Panc1 (cell line): ENCODE measurements at places on chromosomes 3 and 15.

GRCh38 chr15:33226559-33227181 lies 32.2 kb upstream of the FMN1 start:
- DNase-seq = no peak

DNA sequence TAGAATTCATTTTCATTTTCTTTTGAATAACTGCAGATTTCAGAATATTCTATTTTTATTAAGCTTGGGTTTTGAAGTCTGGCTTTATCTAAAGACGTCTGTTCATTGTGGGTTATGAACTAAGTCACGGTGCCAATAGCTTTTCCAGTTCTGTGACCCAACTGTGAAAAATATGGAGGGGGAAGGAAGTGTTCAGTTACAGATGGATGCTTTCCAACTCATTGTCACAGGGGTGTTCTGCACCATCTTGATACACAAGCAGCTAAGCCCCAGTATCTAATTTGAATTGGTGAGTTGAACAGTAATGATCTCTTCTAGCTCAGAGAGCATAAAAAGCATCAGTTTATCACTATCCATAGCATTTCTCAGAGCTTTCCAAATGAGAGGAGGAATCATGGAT lies 710.6 kb downstream of the EDEM1 start:
- DNase-seq = no peak

- DNase-seq = no peak
Measured at GRCh38 chr3:195117978-195118581, 152.9 kb downstream of the XXYLT1 start.

GRCh38 chr3:113660896-113661295 lies 35.5 kb downstream of the USF3 start:
- DNase-seq = no peak

DNA sequence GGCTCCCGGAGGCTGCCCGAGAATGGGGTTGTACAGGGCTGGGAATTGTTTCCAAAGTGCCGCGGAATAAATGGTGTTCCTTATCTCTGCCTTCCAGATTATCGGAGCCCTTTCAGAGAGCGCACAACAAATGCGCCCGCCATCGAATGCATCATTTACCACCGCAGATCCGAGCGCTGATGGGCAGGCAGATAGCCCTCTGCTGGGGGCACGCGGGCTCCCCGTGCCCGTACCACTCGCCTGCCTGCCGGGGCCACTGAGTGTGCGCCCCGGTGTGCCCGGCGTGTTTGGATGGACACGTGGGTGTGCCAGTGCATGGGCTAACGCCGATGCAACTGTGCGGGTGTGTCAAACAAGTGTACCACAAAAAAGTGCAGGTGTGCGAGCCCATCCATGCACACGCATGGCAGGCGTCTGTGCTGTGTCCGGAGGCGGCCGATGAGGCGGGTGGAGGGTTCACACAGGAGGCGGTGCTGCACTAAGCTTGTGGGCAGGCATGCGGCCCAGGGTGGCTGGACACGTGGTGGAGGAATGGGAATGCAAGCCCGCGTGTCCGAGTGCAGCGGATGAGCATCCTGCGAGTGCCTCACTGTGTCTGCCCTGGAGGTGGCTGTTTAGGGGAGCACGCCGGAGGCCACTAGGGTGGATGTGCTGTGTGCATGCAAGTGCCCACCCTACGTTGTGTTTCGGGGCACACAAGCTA lies 3.8 kb upstream of the GATA2 start:
- no peak for DNase-seq

DNA sequence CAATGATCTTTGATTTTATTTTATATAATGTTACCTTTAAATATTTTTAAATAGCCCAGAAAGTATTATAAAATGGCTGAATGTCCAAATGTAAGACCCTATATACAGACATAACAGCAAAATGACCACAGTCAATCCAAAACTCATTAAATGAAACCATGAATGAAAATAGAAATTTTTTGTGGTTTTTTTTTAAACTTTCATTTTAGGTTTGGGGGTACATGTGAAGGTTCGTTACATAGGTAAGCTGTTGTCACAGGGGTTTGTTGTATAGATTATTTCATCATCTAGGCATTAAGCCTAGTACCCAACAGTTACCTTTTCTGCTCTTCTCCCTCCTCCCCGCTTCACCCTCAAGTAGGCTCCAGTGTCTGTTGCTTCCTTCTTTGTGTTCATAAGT lies 108.8 kb downstream of the FAIM start:
- DNase-seq = no peak

GRCh38 chr15:37130356-37130755 lies 30.0 kb upstream of the MEIS2 start:
- no peak for DNase-seq

- no peak for DNase-seq
Measured at GRCh38 chr3:156297582-156297981, 177.2 kb downstream of the KCNAB1 start.
